ENCODE measurements at places on chromosomes 3 and 15.

GRCh38 chr15:48896869-48897814 is 19.2 kb downstream of the EID1 start:
- peak; percentile 30 for DNase-seq

- DNase-seq: no peak
Measured at GRCh38 chr3:141707741-141708203, 30.3 kb upstream of the RNF7 start.

- DNase-seq: no peak
Measured at GRCh38 chr15:35784745-35785144, 238.8 kb upstream of the DPH6 start.

DNA sequence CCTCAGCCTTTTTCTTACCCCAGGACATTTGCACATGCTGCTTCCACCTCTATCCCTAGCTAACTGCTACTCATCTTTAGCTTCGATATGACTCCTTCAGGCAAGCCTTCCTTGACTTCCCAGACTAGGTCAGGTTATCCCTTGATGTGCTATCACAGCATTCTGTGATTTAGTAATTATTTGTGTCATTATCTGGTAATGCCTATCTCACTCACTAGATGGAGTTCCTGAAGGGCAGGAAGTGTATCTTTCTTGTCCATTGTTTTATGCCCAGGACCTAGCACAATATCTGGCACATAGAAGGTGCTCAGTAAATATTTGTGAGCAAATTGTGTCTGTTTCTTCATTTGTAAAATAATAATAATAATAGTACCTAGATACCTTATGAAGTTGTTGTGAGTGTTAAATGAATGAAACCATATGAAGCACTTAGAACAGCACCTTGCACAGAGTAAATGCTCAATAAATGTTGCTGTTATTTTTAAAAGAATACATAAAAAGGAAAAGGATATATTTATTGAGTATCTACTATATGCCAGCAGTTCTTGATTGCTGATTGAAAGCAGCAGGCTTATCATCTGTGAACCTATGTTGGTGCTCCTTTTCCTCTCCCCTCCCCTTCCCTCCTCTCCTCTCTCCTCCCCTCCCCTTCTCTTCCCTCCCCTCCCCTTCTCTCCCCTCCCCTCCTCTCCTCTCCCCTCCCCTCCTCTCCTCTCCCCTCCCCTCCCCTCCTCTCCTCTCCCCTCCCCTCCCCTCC is 31.5 kb downstream of the SQOR start:
- no peak for DNase-seq

DNA sequence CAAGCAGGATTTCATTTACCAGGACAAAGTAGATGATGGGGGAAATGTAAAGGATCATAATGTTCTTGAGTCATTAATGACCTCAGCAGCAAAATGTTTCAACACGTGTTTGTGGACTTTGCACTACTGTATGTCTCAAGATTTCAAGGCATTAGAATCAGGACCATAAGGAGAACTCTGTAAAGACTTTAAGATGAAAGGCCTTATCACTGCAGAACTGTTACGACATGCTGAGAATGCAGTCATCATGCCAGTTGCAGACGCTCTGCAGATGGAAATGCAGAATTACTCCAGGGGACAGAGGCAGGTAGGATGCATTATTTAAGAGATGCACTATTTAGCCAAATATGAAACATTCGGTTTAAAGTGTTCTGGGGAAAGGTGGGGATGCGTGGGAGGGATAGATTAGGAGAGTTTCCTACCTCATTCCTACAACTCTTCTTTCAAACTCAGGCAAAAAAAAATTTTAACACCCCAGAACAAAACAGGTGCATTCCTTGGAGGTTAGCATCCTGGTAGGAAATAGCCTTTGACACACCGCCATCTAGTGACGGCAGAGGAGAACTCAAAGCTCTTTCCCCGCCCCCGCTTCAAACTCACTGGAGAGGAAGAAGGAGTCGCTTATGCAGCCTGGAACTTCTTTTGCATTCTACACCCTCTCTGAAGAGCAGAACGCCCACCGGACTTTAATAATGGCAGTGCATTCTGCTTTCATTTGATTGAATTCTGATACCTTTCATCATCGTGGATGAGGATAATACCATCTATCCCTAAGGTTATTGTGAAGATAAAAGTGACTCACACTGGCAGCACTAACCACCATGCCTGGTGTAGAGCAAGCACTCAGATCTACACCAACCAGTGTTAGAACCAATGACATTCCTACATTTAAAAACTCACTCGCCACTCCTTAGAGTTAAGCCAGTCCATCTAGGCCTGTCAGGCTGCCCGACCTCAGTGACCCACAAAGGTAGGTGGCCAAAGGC is 43.1 kb upstream of the TOPAZ1 start:
- DNase-seq: peak; percentile 38

GRCh38 chr3:67312155-67312554 is 314.0 kb downstream of the KBTBD8 start:
- no peak for DNase-seq

DNA sequence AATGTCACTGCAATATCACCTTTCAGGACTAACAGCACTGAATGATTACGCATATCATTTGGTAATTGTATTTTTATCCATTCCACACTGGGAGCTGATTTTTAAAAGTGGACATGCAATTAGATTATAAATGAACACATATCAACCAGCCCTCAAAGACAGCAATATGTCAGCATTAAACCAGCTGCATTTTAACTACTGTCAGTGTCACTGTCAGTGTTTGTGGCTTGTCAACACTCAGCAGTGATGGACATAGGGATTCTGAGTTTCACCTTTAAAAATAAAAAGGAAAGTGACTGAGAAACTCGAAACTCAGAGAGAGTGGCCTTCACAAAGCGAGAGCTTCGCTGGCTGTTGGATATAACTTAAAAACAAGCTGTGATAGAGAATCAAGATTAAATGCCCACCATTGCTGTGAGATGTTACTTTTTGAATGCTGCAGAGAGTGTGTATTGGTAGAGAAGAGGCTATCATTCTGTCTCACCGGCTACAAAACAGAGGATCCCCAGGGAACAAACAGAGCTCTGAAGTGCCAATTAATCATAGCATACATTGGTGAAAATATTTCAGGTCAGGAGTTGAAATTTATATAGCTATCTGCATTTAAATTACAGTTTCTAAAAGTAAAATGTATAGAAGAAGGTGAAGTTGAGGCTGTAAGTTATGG is 635.8 kb downstream of the SQOR start:
- no peak for DNase-seq
